ENCODE measurements at places on chromosomes 4 and X. TPM values are rescaled to one million over a fixed set of nuclear protein-coding genes. Genes with fewer than 3 reads are reported as not detected.

Gene CRMP1
- not detected for total RNA-seq

Gene WDR17
- total RNA-seq = 1.9 TPM

Gene FABP2
- total RNA-seq = not detected

Gene CXCL11
- 0.60 TPM for total RNA-seq

Gene FGB
- total RNA-seq = not detected

Data from activated naive CD8-positive, alpha-beta T cell treated with anti-CD3 and anti-CD28 coated beads for 36 hours (primary cell).